ENCODE measurements at places on chromosomes 1 and 21.

GRCh38 chr21:20996421-20997310 is 1.5 kb upstream of the NCAM2 start:
- DNase-seq = no peak

DNA sequence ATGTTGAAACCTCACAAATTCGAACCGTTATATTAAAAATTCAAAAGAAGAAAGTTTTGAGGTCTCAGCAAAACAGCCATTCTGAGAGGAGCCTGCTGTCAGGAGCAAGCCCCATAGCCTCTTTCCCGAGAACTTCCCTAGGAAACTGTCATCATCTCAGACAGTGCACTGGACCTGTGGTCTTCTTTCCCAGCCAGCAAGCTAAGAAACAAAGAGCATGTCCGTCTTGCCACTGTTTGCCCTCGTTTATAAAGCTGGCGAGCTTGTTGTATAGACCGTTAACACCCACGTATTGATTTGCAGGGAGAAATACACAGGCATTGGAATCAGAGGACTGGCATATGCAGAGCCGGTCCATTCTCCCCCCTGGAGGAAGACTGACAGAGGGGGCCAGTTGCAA is 407.0 kb downstream of the NPHP4 start:
- no peak for DNase-seq

DNA sequence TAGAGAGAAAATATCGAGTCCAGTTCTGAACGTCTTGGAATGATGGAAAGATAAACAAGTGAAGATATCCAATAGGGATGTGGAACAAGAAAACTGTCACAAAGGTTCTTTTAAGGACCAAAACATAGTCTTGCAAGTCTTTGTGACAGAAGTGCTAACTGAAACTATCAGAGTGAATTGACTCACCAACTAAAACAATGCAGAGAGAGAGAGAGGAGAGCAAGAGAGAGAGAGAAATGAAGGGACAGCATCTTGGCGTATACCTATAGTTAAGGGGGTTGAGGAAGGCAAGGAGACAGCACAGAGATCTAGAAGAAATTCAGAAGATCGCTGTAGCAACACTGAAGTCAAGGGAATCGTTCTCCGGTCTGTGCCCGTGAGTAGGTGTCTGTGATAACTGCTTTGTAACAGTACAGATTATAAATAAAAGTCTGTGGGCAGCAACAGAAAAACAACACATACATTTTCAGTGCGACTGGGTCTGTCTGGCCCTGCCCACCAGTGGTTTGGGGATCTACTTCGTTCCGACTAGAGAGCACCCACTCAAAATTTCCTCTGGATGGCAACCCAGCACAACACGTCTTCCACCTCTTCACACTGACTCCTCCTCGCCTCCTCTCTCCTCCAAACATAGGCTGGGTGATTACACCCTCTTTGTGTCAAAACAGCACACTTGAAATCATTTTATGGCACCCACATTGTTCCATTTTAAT is 4.8 kb upstream of the COA6 start:
- no peak for DNase-seq

DNA sequence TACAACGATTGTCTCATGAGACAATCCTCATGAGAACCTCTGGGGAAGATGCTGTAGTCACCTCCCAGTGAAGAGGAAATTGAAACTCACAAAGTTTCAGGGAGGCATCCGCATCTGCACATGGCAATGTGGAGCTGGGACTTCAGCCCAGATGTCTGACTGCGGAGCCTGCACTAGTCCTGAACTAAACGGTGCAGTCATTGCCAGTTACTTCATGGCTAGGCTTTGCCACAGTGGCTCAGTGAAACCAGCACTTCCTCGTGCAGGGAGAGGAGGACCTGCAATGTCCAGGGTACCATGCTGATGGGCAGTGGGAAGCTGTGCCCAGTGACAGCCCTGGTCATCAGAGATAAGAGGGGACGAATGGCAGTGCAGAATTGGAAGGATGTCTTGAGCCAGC is 40.7 kb upstream of the ETS2 start:
- DNase-seq = no peak

- no peak for DNase-seq
These were observed 28.8 kb upstream of the PTGFRN start for GRCh38 chr1:116880917-116881316.

Data from natural killer cell (primary cell).